ENCODE measurements at places on chromosomes 2 and 18. TPM values are rescaled to one million over a fixed set of nuclear protein-coding genes. Genes with fewer than 3 reads are reported as not detected.

The CEP192 gene
- 21.9 TPM for total RNA-seq

The NOSTRIN gene
- not detected for total RNA-seq

The GATA6 gene
- 0.04 TPM for total RNA-seq

The STARD6 gene
- total RNA-seq: not detected

The MAP2 gene
- not detected for total RNA-seq

The TYMS gene
- total RNA-seq: 307 TPM

GRCh38 chr2:193461431-193461934 is 1266.8 kb upstream of the TMEFF2 start:
- no peak for DNase-seq

DNA sequence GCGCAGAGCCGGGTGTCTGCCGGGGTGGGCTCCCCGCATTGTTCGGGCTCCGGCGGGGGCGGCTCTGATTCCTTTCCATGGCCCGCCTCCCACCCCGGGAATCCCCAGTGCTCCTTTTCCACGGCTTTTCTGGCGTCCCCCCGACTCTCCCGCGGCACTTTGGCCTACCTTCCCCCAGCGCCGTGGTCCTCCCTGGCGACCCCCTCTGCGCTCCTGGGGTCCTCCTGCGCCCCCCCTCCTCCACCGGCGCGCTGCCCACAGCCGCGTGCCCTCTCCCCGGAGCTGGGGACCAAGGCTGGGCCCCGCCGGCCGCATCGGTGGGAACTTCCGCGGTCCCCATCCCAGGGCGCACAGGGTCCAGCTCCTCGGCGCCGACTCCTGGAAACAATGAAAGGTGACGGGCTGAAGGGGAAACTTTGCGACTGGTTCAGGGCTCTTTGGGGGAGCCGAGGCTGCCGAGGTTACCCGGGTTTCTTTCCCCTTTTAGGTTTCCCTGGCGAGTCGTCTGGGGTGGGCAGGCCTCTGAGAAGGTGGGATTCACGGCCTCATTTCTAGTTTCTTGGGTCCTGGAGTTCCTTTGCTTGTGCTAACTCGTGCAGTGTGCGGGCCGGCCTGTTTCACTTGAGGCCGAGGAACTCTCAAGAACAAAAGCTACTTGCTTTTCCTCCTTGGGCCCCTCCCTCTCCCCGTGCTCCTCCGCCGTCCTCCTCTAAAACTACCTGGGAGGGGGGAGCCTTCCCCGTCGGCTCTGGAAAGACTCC is 2.2 kb downstream of the TGIF1 start:
- peak; percentile 31 for DNase-seq

DNA sequence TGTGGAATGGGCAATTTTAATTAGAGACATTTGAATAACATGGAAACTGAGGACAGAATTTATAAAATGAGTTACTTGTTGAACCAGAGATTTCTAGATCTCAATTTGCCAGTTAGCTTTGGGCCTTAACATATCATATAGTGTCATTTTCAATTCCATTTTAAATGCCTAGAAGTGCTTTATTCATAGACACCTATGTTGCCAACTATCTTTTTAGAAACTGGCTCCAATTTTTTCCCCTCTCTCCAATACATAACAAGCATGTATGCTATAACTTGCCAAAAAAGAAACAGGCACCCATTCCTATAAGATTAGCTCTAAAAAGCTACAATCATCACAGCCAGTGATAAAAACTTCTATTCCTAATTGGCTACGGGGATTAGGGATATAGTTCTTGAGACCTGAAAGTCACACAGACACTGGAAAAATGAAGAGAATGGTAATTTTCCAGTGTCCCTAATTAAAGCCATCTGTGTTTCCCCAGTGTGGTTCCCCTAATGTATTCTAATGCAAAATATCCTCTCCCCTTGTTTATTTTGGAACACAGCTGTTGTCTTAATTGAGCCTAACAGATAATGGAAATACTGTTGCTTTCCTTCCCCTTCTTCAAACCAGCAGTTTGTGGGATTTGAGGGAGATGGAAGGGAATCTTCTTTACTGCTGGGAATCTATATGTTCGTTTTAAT is 205.5 kb upstream of the FSHR start:
- DNase-seq: no peak

GRCh38 chr2:178553047-178553446 is 72.8 kb downstream of the PLEKHA3 start:
- no peak for DNase-seq

DNA sequence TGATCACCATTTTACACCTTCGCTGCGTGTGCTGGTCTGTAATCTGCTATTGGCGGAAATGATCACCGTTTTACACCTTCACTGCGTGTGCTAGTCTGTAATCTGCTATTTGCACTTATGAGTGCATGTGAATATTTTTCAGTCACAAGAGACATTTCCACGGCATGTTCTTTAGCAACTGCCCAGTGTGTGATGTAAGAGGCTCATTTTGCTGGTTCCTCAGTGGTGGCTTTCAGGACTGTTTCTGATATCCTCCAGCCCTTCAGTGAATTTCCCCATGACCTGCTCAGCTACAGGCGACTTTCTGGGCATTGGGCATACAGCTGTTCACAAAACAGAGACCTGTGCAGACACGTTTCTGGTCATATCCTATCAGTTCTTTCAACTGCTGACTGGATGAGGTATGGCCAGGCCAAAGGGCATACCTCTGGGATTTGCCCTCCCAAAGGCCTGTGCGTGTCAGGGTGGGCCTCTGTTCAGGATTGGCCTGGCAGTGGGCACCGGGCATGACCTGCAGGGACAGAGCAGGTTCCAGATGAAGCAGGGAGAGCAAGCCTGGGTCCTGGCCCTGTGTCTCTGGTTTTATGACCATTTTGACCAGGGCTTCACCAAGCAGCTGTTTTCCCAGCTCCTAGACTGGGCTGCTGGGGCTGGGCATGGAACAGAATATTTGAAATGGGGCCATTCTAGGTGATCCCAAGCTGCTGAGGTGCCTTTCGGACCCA is 521 bp upstream of the PROM2 start:
- DNase-seq: peak; percentile 32

GRCh38 chr2:98608962-98609604 is 694 bp downstream of the UNC50 start:
- no peak for DNase-seq

DNA sequence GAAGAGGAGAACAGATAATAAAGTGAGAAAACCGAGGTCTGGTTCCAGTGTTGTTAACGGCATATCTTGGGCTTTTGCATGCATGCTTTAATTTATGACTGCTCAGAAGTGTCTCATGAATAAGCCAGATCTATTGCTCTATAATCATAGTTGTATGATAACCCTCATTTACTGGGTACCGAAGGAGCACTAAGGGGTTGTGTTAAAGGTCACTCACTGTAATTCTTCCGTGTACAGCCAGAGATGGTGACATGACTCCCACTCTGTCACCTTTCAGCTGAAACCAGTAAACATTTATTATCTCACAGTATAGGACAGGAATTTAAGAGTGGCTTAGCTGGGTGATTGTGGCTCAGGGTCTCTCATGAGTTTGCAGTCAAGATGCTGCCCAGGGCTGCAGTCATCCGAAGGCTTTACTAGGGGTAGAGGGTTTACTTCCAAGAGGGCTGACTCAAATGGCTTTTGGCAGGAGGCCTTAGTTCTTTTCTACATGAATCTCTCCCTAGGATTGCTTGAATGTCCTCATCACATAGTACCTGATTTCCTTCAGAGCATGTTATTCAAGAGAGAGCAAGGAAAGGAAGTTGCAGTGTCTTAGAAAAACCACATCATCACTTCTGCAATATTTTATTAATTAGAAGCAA is 107.0 kb downstream of the NAB1 start:
- DNase-seq: no peak

- no peak for DNase-seq
Measured at GRCh38 chr2:153386481-153386897, 92.1 kb downstream of the RPRM start.

DNA sequence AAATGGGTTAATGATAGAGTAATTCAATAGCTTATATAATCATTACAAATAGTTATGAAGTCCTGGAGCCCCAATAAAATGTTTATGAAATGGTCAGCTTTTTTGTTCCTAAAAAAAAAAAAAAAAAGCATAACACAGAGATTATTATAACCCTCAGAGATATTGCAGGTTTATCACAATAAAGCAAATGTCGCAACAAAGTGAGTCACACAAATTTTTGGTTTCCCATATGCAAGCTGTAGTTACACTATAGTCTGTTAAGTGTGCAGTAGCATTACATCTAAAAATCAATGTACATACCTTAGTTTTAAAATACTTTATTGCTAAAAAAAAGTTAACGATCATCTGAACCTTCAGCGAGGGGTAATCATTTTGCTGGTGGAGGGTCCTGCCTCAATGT is 20.0 kb downstream of the WDFY1 start:
- no peak for DNase-seq

DNA sequence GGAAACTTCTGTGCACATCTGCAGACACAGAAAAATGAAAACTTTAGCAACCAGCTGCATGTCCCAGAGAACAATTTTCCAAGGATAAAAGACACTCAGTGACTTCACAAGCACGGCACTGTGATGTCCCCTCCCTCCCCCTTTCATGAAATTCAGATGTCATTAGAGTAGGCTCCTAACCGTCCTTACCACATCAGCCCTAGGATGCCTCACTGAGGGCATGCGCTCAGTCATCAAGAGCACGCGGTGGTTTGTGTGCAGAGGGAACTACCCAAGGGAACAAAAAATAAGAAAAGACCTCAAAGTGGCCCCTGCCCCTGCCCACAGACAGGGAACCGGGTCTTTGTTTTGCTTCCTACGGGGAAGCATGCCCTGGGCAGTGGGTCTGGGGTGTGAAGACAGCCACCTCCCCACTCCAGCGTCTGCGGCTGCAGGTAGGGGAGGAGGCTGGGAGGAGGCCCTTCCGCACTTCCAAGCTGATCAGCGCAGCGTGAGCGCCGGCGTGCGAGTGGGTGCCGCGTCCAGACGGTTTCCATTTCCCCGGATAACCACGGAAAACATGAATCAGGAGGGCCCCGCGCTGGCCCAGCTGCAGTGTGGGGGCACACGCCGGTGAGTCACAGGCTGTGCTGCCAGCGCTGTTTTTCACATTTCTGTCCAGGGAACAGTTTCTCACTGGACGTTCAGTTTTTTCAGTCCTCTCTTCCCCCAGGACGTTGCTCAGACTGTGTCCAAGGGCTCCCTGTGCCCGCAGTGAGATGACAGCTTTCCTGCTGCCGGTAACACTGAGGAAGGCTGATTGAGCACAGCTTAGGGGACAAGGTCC is 70.6 kb downstream of the COPS8 start:
- no peak for DNase-seq

DNA sequence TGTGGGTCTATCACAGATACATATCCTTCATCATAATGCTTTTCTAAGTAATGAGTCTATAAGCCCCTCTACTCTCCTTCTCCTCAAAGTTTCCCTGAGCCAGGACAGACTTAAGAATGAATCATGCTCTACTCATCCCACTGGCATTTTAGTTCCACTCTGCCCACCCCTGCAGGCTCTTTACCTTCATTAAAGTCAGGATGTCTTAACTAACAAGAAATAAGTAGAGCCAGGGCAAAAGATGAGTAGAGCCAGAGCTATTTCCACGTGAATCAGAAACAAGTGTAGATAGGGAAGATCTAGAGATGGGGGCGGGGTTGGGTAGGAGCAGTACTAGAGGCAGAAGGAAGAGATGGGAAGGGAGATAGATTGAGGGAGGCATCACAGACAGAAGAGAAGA is 790.5 kb downstream of the RNF144A start:
- DNase-seq: no peak

DNA sequence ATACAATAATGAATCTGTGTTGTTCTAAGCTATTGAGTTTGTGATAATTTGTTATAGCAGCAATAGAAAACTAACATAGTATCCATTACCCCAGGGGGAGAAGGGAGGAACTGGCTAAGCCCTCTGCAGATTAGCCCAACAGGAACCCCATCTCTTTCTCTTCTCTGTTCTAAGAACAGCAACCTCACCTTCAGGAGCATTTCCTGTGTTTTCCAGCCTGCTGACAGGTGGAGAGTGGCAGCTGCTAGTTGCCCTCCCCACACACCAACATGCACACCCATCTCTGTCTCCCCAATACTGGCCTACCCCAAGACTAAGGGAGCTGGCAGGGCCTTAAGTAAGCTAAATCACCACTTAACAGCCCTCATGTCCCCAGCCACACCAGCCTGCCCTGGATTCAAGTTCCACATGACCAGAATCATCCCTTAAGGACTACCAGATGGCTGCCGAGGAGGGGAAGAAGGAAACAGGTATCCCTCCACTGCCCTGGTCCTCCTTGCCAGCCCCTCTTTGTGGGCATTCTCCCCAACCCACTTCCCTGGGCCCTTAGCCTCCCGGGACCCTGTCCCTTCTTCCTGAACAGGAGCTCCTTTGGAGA is 52.8 kb downstream of the TRABD2A start:
- no peak for DNase-seq

DNA sequence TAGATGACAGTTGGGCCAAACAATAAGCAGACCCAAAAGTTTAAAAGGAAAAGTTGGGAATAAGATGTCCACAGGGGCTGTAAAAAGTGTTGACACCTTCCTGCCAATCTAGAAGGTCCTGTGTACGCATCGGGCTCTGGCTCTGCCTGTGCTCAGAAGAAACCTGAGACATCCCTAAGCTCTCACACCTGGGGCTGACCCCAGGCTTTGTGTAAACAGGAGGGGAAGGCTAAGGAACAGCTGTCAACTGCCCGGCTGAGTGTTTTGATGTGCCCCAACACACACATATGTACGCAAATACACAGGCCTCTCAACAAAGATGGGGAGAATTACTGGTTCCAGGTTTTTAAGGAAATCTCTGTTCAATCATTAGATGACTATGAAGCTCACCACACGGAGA is 59.5 kb downstream of the TMEM131 start:
- no peak for DNase-seq

DNA sequence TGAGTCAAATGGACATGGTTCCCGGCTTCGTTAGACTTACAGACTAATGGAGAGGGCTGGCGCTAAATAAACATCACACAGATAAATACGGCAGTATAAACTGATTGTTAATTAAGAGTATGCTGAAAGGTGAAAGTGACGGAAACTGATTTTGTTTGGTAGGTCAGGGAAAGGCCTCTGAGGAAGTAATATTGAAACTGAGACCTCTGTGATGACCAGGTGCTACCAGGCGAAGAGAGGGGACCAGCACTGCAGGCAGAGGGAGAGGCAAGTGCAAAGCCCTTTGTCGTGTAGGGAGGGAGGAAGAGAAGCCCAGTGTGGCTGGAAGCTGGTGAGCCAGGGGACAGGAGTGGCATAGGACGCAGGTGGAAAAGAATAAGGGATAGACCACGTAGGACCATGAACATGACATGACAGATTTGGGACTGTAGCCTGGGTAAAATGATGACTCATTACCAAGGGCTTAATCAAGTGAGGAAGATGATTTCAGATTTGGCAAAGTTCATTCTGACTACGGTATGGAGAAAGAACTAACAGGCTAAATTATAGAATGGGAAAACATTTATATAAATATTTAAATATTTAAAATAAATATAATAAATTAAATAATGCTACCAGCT is 433.1 kb downstream of the NCKAP5 start:
- DNase-seq: no peak

Measured in CD8-positive, alpha-beta memory T cell (primary cell).